ENCODE measurements at places on chromosomes 1 and 21.

- DNase-seq = no peak
These were observed 94.0 kb downstream of the IFI44 start for GRCh38 chr1:78743626-78744025.

DNA sequence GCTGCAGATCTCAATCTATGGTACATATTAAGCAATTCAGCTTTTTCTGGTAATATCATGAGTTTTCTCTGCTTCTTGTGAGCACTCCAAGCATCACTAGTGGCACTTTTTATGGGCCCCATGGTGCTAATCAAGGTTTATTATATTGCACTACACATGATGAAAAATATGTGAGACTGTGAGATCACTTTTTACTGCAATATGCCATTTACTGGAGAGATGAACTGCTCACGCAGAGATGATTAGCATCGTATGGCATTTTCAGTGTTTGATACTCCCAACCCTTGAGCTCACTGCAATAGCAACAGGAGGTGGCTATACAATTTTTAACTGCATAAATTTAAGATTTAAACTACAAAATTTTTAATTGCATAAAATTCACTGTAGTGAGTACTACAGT lies 8.7 kb upstream of the KCNK1 start:
- no peak for DNase-seq

GRCh38 chr1:10212476-10212875 lies 2.1 kb downstream of the KIF1B start:
- no peak for DNase-seq

- no peak for DNase-seq
These were observed 77.7 kb downstream of the GRIK3 start for GRCh38 chr1:36956570-36956969.

DNA sequence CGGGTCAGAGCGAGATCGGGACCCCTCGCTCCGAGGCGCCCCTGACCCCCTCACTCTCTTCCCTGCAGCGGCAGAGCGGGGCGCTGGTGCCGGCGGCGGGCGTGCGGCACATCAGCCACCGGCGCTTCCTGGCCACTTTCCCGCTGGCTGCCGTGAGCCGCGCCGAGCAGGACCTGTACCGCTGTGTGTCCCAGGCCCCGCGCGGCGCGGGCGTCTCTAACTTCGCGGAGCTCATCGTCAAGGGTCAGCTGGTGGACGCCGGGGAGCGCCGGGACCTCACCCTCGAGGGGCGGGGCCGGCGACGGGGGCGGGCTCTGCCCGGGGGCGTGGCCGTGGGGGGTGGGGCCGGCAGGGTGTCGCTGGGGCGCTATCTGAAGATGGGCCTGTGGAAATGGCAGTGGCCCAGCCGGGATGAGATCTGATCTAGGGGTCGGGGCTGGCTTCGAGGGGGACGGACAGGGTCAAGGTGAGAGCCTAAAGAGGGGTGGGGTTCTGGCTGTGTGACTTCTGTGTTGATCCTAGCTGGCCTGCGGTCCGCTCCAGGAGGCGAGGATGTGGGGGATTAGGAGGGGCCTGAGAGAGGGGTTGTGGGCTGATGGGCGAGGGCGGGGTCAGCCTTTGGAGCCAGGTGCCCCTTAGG lies 23.6 kb downstream of the PTPRU start:
- DNase-seq = no peak

DNA sequence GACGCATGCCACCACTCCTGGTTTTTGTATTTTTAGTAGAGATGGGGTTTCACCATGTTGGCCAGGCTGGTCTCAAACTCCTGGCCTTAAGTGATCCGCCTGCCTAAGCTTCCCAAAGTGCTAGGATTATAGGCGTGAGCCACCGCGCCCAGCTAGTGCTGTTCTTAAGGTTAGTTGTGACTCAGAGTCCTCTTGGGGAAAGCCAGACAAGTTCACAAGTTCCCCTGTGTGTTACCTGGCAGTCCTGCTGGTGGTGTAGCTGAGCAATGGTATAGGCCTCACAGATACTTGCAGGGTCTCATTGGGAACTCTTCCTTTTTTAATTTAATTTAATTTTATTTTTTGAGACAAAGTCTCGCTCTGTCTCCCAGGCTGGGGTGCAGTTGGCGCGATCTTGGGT lies 10.6 kb downstream of the CFAP126 start:
- DNase-seq = no peak

DNA sequence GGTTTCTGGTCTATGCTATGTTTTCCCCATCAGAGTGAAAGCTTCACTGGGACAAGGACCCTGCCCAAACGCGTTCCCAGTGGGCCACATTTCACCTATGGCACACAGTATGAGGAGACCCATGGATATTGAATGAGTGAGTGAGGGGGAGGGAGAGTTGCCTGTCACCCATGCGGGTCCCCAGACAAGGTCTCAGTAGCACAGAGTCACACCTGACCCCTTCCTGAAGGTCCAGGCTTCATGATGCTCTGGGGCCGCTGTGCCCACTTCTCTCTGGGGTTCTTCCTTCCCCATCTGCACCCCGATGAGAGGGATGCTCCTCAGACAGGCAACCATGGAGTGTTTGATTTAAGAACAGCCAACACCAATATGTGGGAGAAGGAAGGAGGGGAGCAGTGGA lies 72.3 kb upstream of the CSF3R start:
- no peak for DNase-seq

DNA sequence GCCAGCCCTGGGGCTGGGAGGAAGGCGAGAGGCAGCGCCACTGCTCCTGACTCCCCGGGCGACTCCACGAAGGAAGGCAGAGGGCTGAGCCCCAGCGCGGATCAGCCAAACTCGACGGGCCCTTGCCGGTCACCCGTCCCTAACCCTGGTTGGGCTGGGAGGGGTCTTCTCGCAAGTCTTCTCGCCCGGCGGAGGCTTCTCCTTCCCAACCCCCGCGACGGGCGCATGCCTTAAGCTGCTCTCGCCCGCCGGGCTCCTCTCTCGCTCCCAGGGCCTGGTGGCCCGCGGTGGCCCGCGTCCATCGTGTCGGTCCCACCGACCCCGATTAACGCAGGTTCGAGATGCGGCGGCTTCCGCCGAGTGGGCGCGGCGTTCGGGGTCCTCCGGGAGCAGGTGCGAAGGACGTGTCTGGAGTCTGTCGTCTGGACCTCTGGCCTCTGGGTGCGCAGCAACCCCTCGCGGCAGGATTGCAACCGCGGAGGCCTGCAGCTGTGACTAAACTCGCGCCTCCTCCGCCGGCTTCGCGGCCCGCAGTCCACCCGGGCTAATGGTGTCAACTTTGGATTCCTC lies 29.0 kb upstream of the PPM1J start:
- no peak for DNase-seq

- DNase-seq = no peak
These were observed 338.0 kb downstream of the MATN1 start for GRCh38 chr1:30385246-30385995.

- DNase-seq = no peak
These were observed 57.0 kb upstream of the IGSF5 start for GRCh38 chr21:39688010-39688409.

DNA sequence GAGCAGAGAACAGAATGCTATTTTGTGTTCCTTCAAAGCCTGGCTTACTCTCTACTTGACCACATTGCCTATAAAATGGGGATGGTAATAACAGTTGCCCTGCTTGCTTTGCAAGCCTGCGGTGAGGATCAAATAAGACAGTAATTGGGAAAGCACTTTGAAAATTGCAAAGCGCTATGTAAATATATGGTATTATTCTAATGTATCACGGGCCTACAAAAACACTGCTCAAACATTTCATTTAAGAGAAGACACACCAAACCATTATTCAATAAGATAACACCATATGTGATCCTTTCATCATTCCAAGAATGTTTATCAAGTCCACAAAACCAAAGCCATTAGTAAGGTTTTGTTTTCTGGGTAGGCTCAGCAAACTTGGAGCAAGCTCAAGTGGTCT lies 208.4 kb downstream of the ROR1 start:
- DNase-seq = no peak

- no peak for DNase-seq
These were observed 77.6 kb upstream of the IFNAR2 start for GRCh38 chr21:33151941-33152731.

GRCh38 chr1:226964068-226964425 lies 24.0 kb downstream of the COQ8A start:
- DNase-seq = no peak

DNA sequence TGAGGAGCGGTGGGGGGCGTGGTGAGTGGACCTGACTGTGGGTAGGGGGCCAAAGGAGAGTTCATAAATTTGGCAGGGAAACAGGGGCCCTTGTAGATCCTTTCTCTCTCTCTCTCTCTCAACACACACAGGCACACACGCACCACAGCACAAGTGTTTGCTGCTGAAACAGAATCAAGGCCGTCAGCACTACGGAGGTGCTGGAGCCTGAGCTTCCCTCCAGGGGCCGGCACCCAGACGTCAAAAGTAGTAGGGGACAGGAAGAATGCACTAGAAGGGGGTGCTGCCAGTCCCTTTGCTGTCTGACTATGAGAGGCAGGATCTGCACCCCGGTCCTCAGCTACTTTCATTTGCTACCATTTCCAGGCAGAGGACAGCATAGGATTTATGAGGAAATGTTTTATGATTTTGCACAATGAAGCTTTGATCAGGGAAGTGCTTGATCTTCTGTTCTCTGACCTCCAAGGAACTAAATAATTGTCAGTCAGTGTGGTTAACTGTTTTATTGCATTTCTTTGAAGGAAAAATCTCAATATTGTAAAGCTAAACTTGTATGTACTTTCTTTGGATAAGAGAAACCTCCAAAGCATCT lies 74.3 kb upstream of the FAM3B start:
- DNase-seq = no peak

DNA sequence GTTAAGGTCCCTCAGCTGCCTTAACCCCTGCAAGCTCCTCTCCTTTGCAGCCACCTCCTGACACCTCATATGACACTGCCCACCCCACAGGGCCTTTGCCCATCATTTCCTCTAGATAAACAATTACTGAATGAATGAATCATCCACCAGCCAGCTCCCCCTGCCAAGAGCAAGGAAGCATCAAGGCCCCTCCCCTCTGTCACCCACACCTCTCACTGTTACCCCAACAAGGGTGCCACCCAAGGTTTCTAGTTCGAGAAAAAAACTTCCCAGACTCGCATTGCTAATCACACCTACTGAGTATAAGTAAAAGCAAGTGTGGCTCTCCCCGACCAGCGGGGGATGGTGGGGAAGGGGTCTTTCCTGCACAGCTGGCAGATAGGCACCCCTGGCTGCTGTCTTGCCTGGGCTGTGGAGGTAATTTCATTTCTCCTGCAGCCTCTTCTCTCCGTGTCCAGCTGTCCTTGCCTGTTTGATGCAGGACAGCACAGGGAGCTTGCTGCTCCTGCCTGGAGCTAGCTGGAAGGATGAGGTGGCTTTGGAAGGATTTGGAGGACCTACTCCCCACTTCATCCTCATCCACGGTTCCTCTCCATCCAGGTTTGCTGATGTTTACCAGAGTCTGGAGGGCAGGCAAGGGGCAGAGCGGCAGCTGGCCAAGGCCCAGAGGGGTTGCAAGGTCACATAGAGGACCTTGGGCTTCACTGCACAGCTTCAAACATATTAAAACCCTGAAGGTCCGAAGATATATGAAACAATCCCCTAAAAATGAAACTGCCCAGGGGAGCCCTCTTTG lies 33.1 kb upstream of the LBR start:
- no peak for DNase-seq

DNA sequence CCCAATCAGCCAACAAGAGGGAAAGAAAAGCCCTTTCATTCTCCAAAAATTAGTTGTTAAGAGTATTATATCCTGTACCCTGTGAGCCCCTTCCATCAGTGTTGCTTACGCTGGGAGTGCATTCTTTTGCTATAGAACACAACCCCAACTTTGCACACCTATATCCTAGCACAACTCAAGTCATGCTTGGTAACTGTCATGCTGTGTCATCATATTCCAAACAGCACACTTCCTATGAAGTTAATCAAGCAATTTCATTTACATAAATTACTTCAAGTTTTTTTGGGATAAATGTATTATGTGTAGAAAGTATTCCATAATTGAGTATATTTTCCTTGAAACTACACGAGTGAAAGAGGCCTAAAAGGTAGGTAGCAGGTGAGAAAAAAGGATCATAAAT lies 20.0 kb downstream of the FUBP1 start:
- DNase-seq = no peak

GRCh38 chr1:52156460-52156859 lies 14.6 kb downstream of the ZFYVE9 start:
- no peak for DNase-seq

- peak; percentile 82 for DNase-seq
These were observed 280.4 kb downstream of the SETD4 start for GRCh38 chr21:35779690-35780570.

DNA sequence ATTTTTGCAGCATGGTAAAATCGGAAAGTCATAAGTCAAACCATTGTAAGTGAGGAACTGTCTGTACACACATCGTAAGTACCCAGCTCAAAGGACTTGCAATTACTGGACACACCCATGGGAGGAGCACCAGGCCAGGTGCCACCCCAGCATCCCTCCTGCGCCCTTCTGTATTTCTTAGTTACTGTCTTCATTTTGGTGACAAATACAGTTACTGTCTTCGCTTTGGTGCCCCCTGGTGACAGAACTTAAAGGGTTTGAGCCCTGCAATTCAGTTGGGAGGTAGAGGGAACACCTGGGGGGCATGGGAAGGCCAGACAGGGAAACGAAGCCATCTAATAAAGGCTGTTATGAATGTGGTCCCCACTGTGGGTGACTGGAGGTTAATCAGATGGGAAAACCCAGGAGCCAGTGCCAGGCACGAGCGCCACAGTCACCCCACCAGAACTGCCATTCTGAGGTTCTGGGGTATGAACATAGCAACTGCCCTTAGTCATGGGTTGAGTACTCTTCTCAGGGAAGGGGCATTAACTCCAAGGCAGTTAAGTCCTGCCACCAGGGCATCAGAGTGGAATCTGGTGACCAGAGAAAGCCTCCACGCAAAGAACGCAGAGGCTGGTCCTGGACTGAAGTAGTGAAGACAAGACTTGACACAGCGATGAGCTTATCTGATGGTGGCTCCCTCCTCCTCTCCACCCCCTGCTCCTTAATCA lies 612.9 kb downstream of the PTPRU start:
- no peak for DNase-seq

GRCh38 chr1:6260433-6260934 lies 414 bp downstream of the GPR153 start:
- DNase-seq = no peak

DNA sequence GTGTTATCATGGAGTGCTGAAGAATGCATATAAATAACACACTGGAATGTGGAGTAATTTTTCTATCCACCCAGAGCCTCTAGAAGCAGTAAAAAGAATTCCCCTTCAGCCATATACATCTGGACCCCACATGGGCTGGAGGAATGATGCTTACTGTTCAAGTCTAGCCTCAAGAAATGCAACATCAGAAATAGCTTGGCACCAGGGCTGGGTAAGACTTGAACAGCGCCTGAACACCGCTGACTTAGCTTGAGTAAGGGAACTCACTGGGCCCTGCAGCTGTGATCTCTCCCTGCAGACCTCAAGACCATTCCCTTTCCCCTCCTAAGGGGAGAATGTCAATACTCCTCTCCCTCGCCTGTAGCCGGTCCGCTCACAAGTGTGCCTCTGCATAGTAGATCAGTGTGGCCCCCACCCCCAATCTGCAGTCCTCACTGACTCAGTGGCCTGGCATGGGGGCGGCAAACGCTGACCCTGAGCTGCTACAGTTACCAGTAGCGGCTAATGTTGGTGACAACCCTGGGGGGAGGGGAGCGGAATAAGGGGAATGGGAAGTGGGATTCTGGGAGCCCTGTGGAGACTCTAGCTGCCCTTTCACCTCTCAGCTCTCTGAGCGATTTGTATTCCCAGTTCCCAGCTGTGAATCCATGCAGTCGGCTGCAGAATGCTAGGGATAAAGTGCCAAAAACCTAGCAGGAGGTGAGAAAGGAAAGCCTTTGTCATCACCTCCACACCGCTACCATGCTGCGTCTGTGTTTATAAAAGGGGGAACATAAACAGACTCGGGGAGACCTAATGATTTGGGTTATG lies 483.9 kb downstream of the DISC1 start:
- DNase-seq = peak; percentile 31

- no peak for DNase-seq
These were observed 6.3 kb downstream of the PFDN2 start for GRCh38 chr1:161111527-161111926.

All from skeletal muscle cell (primary cell).